ENCODE measurements at places on chromosomes 7 and 10.

- DNase-seq, result peak; percentile 61
Observed at GRCh38 chr10:36574207-36574606, 551.2 kb upstream of the ANKRD30A start.

DNA sequence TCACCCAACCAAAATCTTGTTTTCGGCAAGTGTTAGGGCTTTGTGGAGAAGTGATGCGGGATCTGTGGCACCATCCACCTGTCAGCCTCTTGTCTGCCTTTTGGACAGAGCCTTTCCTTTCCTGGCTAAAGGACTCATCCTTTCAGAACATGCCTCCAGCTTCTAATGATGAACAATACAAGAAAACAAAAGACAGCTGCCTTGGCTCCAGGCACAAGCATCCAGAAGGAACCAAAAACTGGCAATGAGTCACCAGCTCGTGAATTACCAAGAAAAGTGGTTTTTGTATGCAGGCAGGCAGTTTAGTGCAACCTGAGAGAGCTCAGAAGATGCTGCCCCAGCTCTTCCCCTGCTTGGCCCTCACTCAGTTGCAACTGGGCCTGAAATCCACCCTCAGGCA lies 84.6 kb upstream of the NAMPT start:
- DNase-seq, result peak; percentile 63

- DNase-seq, result peak; percentile 85
Observed at GRCh38 chr7:137667633-137668387, 179.0 kb downstream of the DGKI start.

DNA sequence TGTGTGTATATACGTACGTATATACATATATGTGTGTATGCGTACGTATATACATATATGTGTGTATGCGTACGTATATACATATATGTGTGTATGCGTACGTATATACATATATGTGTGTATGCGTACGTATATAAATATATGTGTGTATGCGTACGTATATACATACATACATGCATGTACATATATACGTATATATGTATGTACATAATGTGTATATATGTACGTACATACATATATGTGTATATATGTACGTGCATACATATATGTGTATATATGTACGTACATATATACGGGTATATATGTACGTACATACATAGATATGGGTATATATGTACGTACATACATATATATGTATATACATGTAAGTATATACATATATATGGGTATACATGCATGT lies 332.1 kb downstream of the CRPPA start:
- no peak for DNase-seq

GRCh38 chr10:61404751-61405150 lies 48.4 kb downstream of the TMEM26 start:
- peak; percentile 81 for DNase-seq

- peak; percentile 85 for DNase-seq
Observed at GRCh38 chr7:909358-910329, 33.3 kb downstream of the GET4 start.

- no peak for DNase-seq
Observed at GRCh38 chr10:121911421-121911697, 16.5 kb downstream of the ATE1 start.

- no peak for DNase-seq
Observed at GRCh38 chr10:81130014-81130413, 592.3 kb downstream of the SH2D4B start.

DNA sequence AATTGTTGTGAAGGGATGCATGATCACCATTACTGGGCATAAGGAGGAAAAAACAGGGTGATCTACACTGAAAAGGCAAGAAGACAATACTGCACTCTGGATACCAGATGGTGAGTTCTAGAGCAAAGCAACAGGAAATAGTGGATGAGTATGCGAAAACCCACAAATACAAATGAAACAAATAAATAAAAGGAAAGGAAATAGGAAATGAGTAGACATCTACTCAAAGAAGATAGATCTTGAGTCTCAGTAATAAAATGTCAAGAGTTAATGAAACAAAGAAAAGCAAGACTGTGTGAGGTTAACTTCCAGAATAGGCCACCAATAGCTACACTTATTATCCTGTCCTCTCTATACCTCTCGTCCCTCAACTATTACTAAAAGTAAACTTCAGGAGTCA lies 11.7 kb downstream of the ORC5 start:
- no peak for DNase-seq

- no peak for DNase-seq
Observed at GRCh38 chr10:101858723-101859500, 15.3 kb upstream of the KCNIP2 start.

- DNase-seq, result no peak
Observed at GRCh38 chr7:50293509-50294179, 10.9 kb upstream of the IKZF1 start.

DNA sequence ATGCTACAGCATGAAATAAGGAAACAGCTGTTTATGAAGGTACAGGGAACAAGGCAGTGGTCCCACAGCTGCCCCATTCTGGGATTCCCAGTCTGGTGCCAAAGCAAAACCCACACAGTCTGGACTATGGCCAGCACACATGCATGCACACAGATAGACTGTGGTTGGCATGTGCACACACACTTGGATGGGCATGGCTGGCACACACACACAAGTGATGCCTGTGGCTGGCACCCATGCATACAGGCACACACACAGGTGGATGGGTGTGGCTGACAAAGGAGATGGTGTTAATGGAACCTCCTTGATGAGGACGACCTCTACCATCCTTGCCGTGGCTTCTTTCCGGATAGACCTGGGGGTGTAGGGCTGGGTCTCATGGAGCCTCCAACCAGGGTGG lies 114.0 kb upstream of the LYZL2 start:
- DNase-seq, result no peak

GRCh38 chr10:98074315-98074911 lies 44.0 kb upstream of the CRTAC1 start:
- peak; percentile 49 for DNase-seq

- peak; percentile 63 for DNase-seq
Observed at GRCh38 chr10:90787393-90788198, 70.2 kb downstream of the HTR7 start.

DNA sequence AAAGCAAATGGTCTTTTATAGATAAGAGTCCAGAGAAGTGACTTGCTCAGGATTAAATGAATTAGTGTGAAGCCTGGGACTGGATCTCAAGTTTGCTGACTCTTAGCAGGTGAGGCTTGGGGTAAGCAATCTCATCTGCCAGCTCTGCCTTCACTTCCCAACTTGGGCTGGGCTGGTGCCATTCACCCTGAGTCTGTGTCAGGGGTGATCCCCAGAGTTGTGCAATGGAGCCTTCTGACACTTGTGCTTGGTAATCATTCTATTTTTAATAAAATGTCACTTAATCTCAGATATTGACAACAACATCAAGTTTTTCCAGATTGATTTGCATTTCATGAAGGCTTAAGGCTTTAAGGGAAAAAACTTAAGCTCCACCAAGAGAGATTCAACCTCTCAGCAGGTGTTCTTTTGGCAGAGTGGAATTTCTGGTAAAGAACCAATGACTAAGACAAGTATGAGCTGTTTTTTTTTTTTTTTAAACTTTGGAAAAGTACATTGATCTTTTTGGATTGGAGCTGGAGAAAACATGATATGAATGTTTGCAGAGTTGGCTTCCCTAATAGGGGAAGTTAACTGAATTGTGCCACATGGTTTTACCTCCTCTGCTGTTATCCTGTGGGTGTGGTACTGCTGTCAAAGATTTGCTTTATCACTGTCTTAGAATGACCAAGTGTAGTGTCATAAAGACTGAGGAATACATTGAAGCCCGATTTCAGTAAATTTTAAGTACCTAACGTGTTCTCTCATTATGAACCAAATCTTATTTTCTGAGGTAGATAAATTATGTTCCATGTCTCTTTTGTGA lies 48.6 kb upstream of the GPR37 start:
- no peak for DNase-seq

DNA sequence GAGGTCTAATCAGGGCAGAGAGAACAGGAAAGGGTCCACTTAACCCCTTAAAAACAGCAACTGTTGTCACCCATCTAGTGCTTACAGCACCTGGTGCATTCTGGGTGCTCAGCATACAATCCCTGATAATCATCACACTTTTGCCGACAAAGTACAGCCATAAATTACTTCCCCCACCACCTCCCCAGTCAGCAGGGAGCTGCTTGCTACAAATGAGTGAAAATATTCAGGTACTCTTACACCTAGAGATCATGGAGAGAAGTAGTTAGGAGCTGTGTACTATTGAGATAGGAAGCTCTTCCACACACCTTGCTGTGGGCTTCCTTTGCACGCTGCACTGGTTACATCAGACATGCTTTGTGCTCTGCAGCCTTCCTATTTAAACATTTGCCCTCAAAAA lies 723.5 kb upstream of the GALNT17 start:
- DNase-seq, result no peak

GRCh38 chr7:149732111-149732561 lies 41.3 kb downstream of the ZNF467 start:
- DNase-seq, result no peak

GRCh38 chr7:149125189-149125862 lies 798 bp downstream of the ZNF425 start:
- peak; percentile 4 for DNase-seq

- DNase-seq, result no peak
Observed at GRCh38 chr7:55381696-55382095, 16.6 kb downstream of the LANCL2 start.

DNA sequence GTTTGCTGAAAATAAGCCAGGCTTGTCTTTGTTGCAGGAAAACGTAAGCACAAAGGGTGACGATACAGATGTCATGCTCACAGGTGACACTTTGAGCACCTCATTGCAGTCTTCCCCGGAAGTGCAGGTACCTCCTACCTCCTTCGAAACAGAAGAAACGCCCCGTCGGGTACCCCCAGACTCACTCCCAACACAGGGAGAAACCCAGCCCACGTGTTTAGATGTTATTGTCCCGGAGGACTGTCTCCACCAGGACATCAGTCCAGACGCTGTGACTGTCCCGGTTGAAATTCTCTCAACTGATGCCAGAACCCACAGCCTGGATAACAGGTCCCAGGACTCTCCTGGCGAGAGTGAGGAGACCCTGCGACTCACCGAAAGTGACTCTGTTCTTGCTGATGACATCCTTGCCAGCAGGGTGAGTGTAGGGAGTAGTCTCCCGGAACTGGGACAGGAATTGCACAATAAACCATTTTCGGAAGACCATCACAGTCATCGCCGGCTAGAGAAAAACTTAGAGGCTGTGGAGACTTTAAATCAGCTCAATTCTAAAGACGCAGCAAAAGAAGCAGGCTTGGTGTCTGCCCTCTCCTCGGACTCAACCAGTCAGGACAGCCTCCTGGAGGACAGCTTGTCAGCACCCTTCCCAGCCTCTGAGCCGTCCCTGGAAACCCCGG lies 18.3 kb upstream of the BHLHA15 start:
- DNase-seq, result no peak

DNA sequence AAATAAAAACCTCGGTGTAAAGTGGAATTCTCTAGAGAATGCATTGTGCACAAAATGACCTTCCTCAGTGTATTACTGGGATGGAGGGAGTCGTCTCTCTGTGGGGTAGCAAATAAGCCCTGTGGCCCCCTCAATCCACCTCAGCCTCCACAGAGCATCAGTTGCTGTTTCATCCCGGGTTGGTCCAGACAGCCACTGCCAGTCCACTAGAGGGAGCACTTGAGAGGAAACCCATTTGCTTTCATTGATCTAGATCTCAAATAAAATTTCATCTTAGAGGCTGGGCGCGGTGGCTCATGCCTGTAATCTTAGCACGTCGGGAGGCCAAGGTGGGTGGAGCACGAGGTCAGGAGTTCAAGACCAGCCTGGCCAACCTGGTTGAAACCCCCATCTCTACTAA lies 1128.7 kb downstream of the CNTNAP2 start:
- DNase-seq, result peak; percentile 47

GRCh38 chr7:37208528-37208927 lies 240.1 kb downstream of the ELMO1 start:
- peak; percentile 77 for DNase-seq

- peak; percentile 14 for DNase-seq
Observed at GRCh38 chr7:94266238-94266644, 128.5 kb upstream of the COL1A2 start.

DNA sequence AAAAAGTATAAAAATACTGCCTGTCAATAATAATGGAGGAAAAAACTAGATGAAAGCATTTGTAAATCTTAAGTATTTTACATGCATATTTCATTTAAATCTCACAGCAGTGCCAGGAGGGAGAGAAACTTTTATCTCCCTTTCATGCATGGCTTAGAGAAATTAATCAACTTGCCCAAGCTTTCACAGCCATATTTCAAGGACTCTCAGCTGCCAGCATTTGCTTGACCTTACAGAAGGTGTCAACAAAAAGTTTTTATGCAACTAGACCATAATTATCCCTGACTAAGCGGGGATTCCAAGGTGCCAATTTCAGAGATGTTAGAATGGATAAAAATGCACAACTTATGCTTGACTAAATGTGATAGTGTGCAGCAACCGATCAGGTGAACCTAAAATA lies 125.4 kb downstream of the ZFAND4 start:
- no peak for DNase-seq

GRCh38 chr7:157818701-157819454 lies 482.1 kb downstream of the DNAJB6 start:
- no peak for DNase-seq

GRCh38 chr10:88583584-88583957 lies 453 bp upstream of the RNLS start:
- no peak for DNase-seq

DNA sequence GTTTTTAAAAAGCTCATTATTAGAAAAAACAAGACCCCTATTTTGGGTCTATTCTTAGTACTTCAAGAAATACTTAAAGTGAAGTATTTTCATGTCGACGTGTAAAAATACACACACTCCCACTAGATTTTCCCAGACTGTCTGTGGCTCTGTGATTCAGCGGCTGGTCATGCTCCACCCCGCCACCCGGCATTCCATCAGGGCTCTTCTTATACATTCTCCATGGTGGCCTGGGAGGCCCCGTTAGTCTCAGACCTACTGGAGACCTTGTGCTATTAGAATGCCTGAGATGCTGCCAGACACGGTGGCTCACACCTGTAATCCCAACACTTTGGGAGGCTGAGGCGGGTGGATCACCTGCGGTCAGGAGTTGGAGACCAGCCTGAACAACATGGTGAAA lies 13.1 kb downstream of the TECPR1 start:
- peak; percentile 70 for DNase-seq

DNA sequence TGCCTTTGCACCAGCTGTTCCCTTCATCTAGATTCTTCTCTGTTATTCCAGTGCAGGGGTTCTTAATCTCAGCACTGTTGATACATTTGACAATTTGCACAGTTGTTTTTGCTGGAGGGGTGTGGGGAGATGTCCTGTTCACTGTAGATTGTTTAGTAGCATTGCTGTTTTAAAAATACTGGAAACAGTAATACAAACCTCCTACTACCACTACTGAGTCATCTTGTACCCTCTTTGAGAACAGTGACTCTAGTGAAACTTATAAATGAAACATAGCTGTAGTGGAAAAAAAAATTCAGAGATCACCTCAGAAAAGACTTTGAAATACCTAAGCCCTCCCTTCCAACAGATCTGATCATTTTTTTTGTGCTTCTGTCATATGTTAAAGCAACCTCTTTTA lies 154.8 kb upstream of the TMEM196 start:
- DNase-seq, result no peak
